ENCODE measurements at places on chromosomes 4 and X. TPM values are rescaled to one million over a fixed set of nuclear protein-coding genes. Genes with fewer than 3 reads are reported as not detected.

RBM41 gene
- polyA plus RNA-seq = 13.4 TPM

TBC1D8B gene
- polyA plus RNA-seq = 4.0 TPM

PABPC4L gene
- 1.8 TPM for polyA plus RNA-seq

POLN gene
- 1.8 TPM for polyA plus RNA-seq

CT45A10 gene
- polyA plus RNA-seq = not detected

PHOX2B gene
- not detected for polyA plus RNA-seq

LRIT3 gene
- polyA plus RNA-seq = not detected

FGB gene
- not detected for polyA plus RNA-seq

SULT1B1 gene
- polyA plus RNA-seq = not detected

CDKL2 gene
- polyA plus RNA-seq = 3.1 TPM

SPANXN3 gene
- not detected for polyA plus RNA-seq

COL4A6 gene
- polyA plus RNA-seq = 4.1 TPM

CT45A2 gene
- polyA plus RNA-seq = not detected
